Suppressor macrophage treated with lipopolysaccharide for 1 hour (primary cell): ENCODE measurements at places on chromosomes 2 and 18.

- DNase-seq = no peak
Observed at GRCh38 chr2:238305092-238305862, 15.0 kb upstream of the TRAF3IP1 start.

GRCh38 chr2:26938399-26939118, 31.9 kb upstream of the MAPRE3 start:
- DNase-seq = no peak

- DNase-seq = no peak
Observed at GRCh38 chr2:21500401-21500945, 376.7 kb downstream of the TDRD15 start.

GRCh38 chr18:58195278-58195765, 151.3 kb downstream of the NEDD4L start:
- peak; percentile 51 for DNase-seq

- peak; percentile 84 for DNase-seq
Observed at GRCh38 chr2:231554748-231555545, 24.7 kb upstream of the NMUR1 start.

GRCh38 chr2:105915005-105915558, 170.4 kb downstream of the NCK2 start:
- peak; percentile 41 for DNase-seq

DNA sequence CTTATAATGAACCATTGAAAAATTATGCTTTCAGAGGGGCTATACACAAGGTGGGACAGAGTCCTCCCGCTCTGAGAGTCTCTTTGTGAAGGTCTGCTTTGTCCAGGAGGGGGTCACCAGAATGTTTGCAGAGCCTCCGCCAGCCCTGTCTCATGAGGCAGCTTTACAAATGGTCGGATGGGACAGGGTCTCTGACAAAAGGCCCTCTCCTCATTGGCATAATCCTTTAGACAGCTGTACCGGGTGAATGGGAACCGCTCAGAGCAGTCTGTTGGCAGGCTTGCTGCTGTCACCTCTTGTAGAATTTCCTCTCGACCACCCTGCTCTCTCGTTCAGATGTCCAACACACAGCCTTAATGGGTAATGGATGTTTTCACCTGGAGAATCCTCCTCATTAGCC, 40.2 kb upstream of the TGIF1 start:
- no peak for DNase-seq

DNA sequence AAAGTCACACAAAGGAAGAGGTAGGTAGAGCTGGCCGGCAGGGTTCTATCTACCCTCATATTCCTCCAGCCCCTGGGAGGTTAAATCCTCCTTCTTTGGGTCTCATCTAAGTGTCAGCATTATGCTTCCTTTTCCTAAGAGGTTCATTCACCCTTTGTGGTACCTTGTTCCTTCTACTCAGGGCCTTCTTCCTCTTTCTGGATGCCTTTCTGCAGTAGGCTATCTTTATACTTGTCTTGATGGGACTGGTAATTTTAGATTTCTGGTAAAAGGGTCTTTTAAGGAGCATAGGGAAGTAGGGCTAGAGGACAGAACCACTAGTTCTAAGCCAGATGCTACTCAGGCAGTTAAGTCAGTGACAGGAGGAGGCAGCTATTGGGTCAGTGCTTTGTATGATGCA, 13.7 kb upstream of the TNP1 start:
- no peak for DNase-seq

- no peak for DNase-seq
Observed at GRCh38 chr2:231223458-231223976, 25.1 kb downstream of the ARMC9 start.

DNA sequence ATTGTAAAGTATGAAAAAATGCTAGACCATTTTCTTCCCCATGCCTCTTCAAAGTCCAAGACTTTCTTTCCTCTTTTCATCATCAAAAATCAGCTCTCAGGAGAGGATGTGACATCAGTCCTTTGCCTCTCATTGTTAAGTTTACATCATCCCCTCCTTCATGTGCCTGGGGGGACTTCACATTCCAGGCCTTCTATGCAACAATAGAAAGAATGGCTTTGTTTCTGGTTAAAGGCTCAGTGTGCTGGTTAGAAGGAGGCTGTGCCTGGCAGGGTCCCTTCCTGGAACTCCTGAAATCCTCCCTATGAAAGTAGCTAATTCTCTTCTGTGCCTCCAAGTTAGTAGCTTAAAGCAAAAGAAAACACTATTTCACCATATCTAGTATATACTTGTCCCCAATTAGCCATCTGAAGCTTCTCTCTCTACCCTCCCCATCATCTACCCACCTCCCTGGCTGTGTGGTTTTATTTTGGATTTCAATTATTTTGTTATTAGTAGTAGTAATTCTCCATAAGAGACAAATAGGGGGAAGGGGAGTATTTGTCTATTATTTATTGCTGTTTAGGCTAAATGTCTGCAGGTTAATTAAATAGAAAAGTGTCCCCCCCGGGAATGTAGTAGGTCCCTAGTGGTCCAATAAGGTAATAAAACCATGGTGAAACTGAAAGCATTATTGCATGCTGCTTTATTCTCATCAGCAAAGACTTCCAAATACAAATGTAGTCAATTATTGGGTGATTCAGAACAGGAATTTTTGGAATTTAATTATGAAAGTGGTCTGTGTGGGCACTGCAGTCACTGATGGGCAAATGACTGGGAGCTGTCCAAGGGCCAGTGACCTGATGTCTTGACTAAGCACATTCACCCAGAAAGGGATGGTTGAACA, 69.0 kb downstream of the CPO start:
- DNase-seq = peak; percentile 29

- no peak for DNase-seq
Observed at GRCh38 chr18:47557160-47557559, 305.7 kb upstream of the SKOR2 start.

- no peak for DNase-seq
Observed at GRCh38 chr2:170215021-170215420, 37.1 kb downstream of the MYO3B start.

- DNase-seq = no peak
Observed at GRCh38 chr2:227036527-227036926, 127.5 kb downstream of the COL4A4 start.

DNA sequence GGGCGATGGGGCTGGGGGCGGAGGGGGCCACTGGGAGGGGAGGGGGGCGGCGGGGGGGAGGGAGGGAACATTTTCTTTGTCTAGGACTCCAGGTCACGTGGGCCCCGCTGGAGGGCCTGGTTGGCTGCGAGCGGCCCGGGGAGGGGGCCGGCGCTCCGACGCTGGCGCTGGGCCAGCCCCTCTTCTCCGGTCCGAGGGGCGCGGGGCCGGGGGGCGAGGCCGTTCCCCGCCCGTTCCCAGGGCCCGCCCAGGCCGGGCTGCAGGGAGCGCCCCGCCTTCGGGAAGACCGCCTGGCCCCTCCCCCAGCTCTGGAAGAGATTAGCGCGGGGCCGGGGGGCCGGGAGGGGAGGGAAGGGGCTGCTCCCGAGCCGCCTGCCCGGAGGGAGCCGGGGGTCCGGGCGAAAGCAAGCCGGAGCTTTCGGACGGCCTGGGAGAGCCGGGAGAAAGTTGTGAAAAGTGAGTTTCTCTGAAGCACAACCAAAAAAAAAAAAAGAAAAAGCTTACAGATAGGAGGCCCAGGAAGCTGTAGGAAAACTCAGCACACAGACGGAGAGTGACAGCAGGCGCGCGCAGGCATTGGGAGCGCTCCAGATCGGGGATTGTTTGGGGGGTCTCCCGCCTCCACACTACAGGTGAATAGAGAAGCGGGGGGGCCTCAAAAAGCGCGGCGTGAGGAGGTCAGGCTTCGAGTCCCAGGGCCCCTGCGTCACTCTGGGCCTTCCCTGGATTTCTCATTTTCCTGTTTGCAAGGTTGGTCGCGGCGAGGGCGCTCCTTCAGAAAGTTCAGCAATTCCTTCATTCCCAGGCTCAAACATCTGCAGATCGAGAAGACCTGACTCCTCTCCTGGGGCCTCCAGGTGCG, 84.1 kb upstream of the POMC start:
- DNase-seq = peak; percentile 31
